ENCODE measurements at places on chromosomes 3 and 15. TPM values are rescaled to one million over a fixed set of nuclear protein-coding genes. Genes with fewer than 3 reads are reported as not detected.

The CHRFAM7A gene
- polyA plus RNA-seq: 1.1 TPM

The PIGZ gene
- 2.5 TPM for polyA plus RNA-seq

The DAPK2 gene
- 40.1 TPM for polyA plus RNA-seq

The GRAMD1C gene
- polyA plus RNA-seq: 4.4 TPM

The PSTPIP1 gene
- 39.6 TPM for polyA plus RNA-seq

All from lung (tissue), 17 donors.